ENCODE measurements at places on chromosomes 6 and 20.

- DNase-seq, result no peak
Observed at GRCh38 chr6:360764-361373, 30.7 kb upstream of the IRF4 start.

- peak; percentile 94 for DNase-seq
Observed at GRCh38 chr6:158031381-158032353, 50.0 kb downstream of the SYNJ2 start.

- DNase-seq, result peak; percentile 50
Observed at GRCh38 chr6:142695016-142695415, 250.0 kb downstream of the HIVEP2 start.

DNA sequence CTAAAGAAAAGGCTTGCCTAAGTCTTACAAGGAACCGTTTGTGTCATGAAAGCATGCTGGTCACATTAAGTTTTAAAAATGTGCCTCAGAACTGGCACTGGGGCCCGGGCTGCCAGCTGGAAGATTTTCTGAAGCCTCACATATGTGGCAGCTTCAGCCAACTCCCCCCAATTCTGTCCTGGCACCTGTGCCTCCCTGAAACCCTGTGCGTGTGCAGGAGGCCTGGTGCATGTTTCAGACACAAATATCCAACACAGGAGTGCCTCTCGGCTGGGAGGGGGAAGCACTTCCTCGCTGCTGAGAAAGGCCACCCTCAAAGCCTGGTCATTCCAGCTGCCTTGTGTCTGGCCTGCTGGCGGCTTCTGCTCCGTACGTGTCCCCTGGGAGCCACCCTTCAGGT lies 188.5 kb upstream of the SNX9 start:
- DNase-seq, result no peak

- DNase-seq, result no peak
Observed at GRCh38 chr6:78400076-78400475, 467.3 kb upstream of the IRAK1BP1 start.

DNA sequence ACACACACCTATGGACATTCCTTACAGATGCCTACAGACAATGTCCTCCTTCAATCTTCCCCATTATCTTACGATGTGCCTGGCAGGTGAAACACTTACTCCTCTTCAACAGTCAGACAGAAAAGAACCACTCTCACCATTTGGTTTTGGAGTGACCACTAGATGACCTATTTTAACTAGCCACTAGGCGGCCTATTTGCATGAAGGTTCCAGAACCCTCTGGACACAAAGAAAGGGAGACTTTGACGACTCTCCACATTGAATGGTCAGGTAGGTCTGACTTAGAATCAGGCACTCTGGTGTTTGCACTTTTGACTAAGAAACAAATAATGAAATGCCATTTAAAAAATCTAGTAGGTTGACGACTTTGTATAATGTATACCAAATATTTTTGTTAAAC lies 42.0 kb downstream of the PNLDC1 start:
- DNase-seq, result no peak
